Glomerular endothelial cell (primary cell): ENCODE measurements at places on chromosomes 2 and 18. TPM values are rescaled to one million over a fixed set of nuclear protein-coding genes. Genes with fewer than 3 reads are reported as not detected.

RAB27B gene
- 0.15 and 0.99 TPM in 2 replicates for total RNA-seq

NGEF gene
- total RNA-seq: 0.19 and 0.47 TPM in 2 replicates

CIDEA gene
- 1.4 and 3.5 TPM in 2 replicates for total RNA-seq

SLC14A1 gene
- 0.34 and 0.53 TPM in 2 replicates for total RNA-seq

CYRIA gene
- 16.0 and 19.4 TPM in 2 replicates for total RNA-seq

ZSWIM2 gene
- total RNA-seq: 0.12 TPM in 1 of 2 replicates, not detected in the other

GRHL1 gene
- total RNA-seq: 0.82 TPM in 1 of 2 replicates, not detected in the other

- DNase-seq: no peak
Measured at GRCh38 chr2:48844417-48845155, 89.1 kb upstream of the LHCGR start.

DNA sequence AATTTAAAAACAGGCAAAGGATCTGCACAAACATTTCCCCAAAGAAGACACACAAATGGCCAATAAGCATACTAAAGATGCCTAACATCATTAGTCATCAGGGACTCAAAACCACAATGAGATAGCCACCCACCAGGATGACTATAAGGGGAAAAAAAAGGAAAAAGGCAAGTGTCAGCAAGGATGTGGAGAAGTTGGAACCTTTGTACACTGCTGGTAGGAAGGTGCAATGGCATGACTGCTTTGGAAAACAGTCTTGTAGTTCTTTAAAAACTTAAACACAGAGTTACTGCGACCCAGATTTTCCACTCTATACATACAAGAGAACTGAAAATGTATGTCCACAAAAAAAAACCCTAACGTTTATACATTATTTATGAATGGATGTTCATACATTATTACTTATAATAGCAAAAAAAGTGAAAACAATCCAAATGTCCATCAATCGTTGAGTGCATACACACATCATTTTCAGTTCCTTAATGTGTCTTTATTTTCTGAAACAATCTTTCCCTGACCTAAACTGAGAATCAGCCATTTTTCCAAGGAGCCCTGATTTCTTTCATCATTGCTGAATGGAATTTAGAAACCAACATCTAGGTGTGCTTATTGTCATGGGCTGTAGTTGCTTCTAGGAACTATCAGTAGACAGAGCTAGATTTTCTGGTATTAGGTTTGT lies 64.7 kb upstream of the TLK1 start:
- DNase-seq: peak; percentile 7

- DNase-seq: no peak
Measured at GRCh38 chr2:88538362-88538917, 85.9 kb upstream of the FOXI3 start.

GRCh38 chr2:232668805-232669444 lies 28.2 kb upstream of the GIGYF2 start:
- DNase-seq: no peak

DNA sequence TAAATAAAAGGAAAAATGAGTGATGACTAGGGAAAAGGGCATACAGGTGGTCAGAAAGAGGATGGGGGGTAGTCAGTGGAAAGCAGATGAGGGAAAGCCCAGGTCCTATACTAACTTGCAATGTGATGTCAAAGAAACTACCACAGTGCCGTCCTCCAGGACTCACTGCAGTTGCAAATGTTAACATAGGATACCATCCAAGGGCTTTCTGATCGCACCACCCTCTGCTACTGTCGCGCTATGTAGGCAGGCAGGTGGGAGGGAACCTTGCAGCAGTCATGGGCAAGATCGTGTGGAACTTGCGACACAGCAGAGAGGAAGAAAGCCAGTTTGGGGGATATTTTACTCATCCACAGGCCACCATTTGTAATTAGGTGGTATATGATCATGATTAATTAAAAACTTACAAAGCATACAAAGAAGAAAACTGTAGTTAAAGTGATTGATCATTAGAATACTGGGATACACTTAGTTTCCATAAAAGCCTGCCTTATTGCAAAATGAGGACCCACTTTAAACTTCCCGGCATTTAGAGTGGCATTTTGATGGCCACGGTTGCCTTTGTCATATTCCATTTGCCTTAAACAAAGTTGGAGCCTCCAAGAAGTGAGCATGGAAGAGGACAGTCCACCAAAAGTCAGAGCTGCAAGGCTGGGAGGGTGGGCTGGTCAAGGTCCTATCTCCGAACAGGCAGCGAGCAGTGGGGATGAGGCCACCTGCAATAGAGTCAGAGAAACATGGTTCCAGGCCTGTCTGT lies 8.5 kb upstream of the ROCK2 start:
- no peak for DNase-seq

DNA sequence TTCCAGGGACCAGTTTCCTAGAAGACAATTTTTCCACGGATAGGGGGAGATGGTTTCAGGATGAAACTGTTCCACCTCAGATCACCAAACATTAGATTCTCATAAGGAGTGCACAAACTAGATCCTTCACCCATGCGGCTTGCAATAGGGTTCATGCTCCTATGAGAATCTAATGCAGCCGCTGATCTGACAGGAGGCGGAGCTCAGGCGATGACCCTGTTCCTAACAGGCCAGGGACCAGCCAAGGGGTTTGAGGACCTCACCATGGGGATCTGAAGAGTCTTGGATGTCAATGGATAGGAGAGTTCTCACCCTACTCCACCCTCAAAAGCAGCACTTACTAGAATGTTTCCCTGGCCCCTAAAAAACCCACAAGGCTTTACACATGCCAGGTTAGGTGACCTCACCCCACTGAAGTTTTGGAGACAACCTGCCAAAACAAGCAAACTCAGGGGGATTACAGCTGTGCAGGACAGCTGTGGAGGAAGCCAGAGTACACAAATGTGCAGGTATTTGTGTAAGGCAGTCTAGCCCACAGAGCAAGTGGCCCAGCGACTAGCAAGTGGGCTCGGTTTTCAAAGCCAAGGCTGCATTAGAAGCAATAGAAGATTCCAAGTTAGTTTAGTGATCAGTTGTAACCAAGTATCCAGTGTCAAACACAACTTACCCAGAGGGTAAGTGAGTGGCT lies 3.9 kb downstream of the EVA1A start:
- no peak for DNase-seq

DNA sequence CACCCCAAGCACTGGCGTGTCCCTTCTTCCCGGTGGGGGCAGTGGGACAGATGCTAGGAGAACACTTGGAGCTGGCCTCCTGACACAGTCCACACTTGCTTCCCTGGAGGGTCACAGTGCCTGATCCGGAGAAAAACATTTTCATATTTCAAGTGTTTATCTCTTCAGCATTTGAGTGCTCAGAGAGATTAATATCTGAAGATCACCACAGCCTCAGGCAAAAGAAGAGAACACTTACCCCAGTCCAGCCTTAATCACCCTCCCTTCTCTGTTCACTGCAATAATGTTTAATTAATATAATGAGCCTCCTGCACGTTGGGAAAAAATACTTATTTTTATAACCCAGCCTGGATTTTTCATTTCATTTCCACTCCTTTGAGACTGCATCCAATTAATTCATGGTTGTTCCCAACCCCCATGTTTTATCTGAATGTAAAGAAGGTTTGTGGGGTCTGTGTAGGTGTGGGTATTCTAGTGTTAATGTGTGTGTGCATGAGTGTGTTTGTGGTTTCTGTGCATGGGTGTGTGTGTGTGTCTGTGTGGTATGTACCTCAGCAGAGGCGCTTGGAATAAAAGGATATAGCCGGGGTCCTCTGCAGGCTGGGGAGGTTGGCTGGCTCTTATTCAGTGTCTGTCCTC lies 72.1 kb downstream of the NRP2 start:
- DNase-seq: no peak

DNA sequence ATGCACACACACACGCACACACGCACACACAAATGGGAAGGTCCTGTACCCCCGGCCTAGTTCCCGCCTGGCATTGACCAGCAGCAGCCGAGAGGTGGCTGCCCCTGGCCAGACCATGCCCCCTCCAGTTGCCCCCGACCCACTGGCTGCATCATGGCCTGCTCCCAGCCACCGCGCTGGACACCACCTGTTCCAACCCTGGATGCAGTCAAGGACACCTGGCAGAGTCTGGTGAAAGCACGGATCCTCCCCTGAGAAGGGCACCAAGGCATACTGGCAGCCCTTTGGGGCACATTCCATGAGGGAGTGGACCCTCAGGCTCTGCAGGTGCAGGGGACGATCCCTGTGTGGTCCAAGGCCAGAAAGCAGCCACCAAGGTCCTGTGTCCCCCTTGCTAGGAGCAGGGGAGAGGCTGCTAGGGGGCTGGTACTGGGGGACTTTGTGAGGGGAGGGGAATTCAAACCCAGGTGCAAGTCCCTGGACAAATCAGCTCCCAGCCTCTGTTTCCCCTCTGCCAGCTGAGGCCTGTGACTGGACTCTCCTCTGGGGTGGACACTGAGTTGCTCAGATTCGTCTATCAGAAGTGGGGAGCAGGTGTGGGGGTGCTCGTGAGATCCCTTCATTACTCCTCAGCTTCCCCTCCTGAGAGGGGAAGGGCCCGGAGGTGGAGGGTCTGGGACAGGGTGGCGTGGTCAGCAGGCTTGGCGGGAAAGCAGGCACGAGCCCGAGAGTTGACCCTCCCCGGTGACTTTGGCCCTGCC lies 3.5 kb downstream of the ESPNL start:
- no peak for DNase-seq

DNA sequence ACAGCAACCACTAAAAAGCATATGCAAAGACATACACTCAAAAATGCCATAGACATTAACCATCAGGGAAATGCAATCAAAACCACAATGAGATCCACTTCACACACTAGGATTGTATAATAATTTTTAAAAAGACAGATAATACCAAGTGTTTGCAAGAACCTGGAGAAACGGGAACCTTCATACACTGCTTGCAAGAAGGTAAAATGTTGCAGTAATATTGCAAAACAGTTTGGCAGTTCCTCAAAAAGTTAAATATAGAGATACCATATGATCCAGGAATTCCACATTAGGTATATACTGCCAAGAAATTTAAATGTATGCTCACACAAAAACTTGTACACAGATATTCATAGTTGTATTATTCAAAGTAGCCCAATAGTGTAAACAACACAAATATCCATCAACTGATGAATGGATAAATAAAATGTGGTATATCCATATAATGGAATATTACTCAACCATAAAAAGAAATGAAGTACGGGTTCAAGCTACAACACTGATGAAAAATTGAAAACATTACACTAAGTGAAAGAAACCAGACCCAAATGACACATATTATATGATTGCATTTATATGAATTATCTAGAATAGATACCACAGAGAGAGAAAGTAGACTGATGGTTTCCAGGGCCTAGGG lies 14.7 kb upstream of the CHMP3 start:
- DNase-seq: no peak

- DNase-seq: no peak
Measured at GRCh38 chr2:98632351-98632750, 24.0 kb downstream of the UNC50 start.

DNA sequence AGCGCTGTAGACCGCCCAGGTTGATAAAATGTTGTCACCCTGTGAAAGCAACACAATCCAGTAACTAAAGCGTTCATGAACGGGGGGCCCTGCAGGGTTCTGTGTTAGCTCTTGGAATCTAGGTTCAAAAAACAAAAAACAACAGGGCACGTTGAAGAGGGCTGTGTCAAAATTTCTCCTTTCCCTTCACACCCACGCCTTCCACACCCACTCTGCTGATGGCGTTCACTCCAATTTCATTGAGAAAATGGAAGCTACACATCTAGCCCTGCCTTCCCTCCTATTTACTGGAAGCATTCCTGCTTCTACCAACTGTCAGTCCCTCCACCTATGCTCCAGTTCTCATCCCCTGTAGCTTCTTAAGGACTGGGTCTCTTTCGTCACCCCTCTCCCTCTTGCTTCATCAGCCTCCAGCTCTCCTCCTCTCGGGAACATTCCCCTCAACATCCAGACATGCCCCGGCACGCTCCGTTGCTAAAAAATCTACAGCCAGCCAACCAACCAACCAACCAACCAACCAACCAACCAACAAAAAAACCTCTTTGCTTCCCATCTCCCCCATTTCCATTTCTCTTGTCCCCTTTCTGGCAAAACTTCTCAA lies 98.4 kb upstream of the SP3 start:
- DNase-seq: no peak

DNA sequence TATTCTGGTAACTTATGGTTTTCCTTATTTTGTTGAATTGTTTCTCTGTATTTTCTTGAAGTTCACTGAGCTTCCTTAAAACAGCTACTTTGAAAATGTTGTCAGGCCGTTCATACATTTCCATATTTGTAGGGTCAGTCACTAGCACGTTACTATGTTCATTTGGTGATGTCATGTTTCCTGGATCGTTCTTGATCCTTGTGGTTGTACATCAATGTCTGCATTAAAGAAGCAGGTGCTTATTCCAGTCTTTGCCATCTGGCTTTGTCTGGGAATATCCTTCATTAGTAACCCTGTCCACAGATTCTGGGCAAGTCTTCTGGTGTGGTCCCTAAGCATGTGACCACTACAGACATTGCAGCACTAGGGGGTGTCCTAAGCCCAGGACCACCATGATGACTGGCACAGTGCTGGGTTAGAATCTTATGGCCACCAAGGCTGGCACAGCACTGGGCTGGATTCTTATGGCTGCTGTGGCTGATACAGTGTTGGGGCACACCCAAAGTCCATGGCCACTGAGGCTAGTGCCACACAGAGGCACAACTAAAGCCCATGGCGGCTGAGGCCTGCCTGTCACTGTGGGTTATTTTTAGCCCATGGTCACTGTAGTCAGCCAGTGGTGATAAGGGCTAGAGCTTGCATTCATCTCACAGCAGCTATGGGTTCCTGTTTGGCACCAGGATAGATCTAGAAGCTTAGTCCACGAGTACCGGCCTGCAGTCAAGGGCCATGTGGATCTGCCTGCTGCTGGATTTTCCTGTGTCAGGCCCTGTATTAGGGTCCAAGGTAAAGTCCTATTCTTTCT lies 13.2 kb downstream of the VWA3B start:
- DNase-seq: no peak

GRCh38 chr2:231197706-231198290 lies 633 bp upstream of the ARMC9 start:
- no peak for DNase-seq

- no peak for DNase-seq
Measured at GRCh38 chr2:233479616-233480489, 86.7 kb downstream of the USP40 start.

GRCh38 chr18:58354791-58355190 lies 274.1 kb downstream of the ALPK2 start:
- DNase-seq: no peak

DNA sequence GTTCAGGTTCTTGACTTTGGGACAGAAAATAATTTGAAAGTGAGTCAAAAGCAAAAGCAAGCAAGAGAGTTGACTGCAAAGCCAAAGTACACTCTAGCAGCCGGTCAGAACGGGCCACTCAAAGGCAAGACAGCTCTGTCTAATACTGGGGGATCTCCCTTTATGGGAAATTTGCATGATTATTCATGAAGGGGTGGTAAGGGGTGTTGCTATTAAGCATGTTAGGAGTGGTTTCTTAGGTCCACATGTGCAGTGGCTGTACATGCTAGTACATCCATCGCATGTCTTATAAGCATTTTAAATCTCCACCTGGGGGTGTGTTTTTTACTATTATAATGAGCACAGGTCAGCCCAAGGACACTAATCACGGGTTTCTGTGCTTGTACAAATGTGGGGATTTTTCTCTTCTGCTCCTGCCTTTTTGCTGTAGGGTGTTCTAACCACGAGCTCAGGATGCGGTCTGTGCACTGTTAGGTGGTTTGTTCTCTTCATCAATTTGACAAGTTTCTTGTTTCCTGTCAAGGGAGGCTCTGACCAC lies 60.2 kb upstream of the SPP2 start:
- DNase-seq: no peak
